ENCODE measurements at places on chromosomes 7 and 10. TPM values are rescaled to one million over a fixed set of nuclear protein-coding genes. Genes with fewer than 3 reads are reported as not detected.

The ADARB2 gene
- not detected for total RNA-seq

The TAS2R5 gene
- 1.4 TPM for total RNA-seq

DNA sequence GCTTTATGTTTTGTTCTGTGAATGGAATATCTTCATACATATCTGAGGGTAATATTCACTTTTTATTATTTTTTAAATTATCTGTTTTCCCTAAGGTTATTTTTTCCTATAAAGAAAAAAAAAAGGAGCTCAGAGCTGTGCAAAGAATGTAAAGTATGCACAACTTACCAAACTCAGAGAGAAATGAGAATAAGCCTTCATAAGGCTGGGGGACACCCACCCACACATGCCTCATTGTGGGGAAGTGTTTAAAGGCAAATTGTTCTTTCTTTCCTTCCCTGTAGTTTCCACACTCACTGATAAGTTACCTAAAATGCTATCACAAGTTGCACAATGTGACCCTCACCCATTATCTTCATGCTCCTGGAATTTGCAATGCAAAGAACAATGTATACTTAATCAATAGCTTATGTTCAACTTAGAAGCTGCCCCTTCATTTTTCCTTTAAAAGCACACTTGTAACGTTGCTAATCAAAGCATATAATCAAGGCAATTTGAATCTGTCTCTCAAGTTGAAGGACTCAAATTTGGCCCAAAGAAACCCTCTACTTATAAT lies 108.1 kb downstream of the GNAT3 start:
- DNase-seq: peak; percentile 23

DNA sequence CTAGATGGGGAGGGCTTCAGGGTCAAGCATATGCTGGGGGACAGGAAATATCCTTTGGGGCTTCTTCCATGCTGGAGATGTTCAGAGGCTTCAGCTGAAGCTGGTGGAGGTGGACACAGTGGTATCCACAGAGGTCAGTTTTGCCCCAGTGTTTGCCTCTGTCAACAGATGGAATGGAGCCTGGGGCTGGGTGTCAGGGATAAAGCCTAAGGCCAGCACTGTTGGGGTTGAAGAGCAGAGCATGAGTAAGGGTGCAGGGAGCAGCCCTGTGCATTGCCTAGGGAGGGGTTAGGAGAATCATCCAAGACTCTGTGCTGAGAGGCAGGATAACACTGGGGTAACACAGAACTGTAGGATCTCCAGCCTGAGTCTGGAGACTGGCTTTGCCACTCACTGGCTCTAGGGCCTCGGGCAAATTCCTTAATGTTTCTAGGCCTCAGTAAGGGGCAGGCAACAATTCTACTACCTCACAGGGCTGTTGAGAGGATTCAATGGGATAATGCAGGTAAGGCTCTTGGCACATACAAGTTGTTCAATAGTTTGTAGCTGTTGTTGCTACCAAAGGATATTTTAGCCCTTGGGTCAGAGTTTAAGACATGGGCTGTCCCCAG lies 21.8 kb upstream of the MYL7 start:
- no peak for DNase-seq

- DNase-seq: no peak
Observed at GRCh38 chr10:58180666-58181065, 87.0 kb downstream of the IPMK start.
